ENCODE measurements at places on chromosomes 6 and 20. TPM values are rescaled to one million over a fixed set of nuclear protein-coding genes. Genes with fewer than 3 reads are reported as not detected.

GRCh38 chr6:158499601-158500000 is 60.3 kb upstream of the TMEM181 start:
- DNase-seq, result no peak

The TULP1 gene
- not detected for total RNA-seq

DNA sequence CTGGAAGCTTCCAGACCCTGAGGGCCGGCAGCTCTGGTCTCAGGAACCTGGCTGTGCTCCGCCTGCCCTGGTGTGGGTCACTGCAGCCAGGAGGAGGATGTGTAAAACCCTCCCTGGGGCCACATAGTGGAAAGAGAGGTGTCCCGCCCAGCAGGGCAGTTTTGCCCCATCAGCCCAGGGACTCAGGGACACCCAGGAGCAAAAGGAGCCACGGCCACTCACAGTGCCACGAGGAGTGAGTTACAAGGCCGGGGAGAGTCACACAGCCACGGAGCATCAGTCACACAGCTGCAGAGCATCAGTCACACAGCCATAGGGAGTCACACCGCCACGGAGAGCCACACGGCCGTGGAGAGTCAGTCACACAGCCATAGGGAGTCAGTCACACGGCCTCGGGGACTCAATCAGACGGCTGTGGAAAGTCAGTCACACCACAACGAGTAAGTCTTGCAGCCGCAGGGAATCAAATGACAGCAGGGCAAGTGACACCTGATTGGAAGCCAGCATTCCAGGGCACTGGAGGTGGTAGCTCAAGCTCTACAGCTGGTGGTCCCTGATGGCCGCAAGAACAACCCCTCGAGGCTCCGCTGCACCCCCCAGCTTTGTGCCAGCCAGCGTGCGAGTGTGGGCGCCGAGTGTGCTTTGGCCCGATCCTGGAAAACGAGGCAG is 60.9 kb downstream of the DLL1 start:
- DNase-seq, result no peak

The DCDC2 gene
- 3.1 TPM for total RNA-seq

The ENPP4 gene
- total RNA-seq, result 14.2 TPM

- no peak for DNase-seq
Observed at GRCh38 chr20:48789185-48789668, 38.6 kb downstream of the PREX1 start.

- DNase-seq, result no peak
Observed at GRCh38 chr6:142361779-142362750, 60.3 kb downstream of the ADGRG6 start.

GRCh38 chr6:84772428-84773132 is 8.2 kb upstream of the TBX18 start:
- DNase-seq, result no peak

The TNFRSF6B gene
- not detected for total RNA-seq

All from psoas muscle (tissue), 8 donors.